ENCODE measurements at places on chromosomes 13 and 19.

DNA sequence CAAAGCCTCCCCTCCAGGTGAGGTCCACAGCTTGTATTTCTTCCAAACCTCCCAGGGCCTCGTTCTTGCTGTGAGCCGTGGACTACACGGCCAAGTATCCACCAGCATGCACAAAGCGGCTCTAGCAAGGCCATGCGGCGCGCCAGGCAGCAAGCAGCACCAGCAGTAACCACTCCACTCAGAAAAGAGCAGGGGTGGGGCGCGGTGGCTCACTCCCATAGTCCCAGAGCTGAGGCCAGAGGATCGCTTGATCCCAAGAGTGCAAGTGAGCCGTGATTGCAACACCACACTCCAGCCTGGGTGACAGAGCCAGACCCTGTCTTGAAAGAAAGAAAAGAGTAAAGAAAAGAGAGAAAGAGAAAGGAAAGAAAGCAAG lies 4.7 kb downstream of the CCDC8 start:
- DNase-seq, result no peak

DNA sequence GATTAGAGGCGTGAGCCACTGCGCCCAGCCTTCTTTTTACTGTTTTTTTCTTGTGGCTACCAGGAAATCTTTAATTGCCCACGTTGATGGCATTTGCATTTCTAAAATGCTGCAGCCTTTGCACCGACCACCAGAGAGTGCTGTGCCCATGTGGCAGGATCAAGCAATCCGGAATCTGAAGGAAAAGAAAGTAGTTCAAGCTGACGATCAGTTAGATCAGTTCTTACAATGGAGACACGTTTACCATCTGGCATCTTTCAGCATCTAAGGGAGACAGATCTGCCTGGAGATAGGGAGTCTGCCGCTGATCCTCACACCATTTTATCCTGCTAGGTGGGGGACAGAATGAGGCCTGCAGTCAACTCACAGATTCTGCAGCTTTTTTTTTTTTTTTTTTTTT lies 19.9 kb downstream of the TINCR start:
- peak; percentile 70 for DNase-seq

GRCh38 chr13:45439008-45439407 lies 20.8 kb upstream of the SLC25A30 start:
- DNase-seq, result no peak

DNA sequence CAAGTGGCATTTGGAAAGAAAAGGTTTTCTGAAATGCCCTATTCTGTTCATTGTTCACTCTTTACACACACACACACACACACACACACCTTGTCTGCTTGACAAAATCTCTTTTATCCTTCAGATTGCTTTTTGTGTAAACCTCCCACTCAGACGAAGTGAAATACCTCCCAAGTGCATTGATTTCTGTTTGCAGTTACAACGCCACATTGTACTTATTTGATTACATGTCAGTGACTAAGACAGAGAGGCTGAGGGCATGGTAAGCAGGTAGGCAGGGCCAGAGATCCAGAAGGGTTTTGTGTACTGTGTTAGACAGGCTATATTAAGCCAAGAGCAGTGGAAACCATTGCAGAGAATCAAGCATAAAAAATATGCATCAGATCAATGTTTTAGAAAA lies 561.8 kb downstream of the GPC6 start:
- no peak for DNase-seq

GRCh38 chr13:113582841-113583631 lies 1.5 kb upstream of the TFDP1 start:
- DNase-seq, result no peak

- no peak for DNase-seq
Observed at GRCh38 chr13:67273001-67273400, 42.9 kb upstream of the PCDH9 start.

DNA sequence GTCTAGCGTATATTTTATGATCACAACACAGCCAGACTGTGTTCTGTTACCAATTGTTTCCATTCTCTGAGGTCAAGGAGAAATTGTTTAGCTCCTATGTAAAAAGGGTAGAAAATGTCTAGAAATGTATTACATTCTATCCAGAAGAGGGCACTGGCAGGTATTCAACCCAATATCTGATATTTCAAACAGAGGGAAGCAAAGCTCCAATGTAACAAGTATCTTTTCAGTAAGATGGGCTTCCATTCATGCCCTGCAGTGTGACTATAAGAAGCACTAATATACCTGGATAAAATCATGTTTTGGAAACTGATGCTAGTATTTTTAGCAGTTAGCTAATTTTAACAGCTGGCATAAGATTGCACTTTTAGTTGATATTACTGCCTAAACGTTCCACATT lies 312.7 kb downstream of the FGF14 start:
- no peak for DNase-seq

GRCh38 chr19:44499962-44500949 lies at the start of gene ZNF180:
TSS of gene ZNF180 (minus strand) at chr19:44500522. CDS start at chr19:44497334, 3,188 bp downstream.
- DNase-seq, result peak; percentile 99

DNA sequence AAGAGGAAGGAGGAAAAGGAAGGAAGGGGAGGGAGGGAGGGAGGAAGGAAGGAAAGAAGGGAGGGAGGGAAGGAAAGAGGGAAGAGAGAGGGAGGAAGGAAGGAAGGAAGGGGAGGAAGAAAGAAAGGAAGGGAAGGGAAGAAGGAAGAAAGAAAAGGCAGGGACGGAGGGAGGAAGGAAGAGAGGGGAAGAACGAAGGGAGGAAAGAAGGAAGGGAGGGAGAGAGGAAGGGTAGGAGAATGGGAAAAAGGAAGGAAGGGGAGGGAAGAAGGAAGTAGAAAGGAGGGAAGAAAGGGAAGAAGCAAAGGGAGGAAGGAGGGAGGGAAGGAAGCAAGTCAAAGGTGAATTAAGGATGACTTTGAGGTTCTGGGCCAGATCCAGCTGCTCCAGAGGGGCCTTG lies 3.0 kb downstream of the ACSBG2 start:
- no peak for DNase-seq

Data from activated CD4-positive, alpha-beta T cell treated with anti-CD3 and anti-CD28 coated beads, Interleukin-2, amount 10 ng/mL, durations not matched to agents 24 days and 14 days (primary cell).